Neural progenitor cell (in vitro differentiated cells): ENCODE measurements at places on chromosomes 4 and X. TPM values are rescaled to one million over a fixed set of nuclear protein-coding genes. Genes with fewer than 3 reads are reported as not detected.

GRCh38 chr4:75683482-75684155 lies 10.4 kb upstream of the G3BP2 start:
- DNase-seq = no peak

DNA sequence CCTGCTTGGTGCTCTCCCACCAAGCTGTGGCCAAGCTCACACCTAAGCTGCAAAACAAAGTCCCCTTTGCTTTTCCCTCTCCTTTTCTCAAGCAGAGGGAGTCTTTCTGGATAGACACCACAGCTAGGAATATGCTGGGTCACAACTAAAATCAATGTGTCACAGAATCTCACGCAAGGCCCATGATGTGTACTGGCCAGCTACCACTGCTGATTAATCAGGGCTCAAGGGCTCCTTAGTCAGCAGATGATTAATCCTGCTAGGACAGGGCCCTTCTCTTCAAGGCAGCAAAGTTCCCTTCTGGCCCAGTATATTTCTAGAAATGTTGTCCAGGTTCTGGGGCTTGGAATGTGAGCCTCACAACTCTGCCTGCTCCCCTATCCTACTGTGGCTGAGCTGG lies 32.0 kb upstream of the TENT5D start:
- no peak for DNase-seq

DNA sequence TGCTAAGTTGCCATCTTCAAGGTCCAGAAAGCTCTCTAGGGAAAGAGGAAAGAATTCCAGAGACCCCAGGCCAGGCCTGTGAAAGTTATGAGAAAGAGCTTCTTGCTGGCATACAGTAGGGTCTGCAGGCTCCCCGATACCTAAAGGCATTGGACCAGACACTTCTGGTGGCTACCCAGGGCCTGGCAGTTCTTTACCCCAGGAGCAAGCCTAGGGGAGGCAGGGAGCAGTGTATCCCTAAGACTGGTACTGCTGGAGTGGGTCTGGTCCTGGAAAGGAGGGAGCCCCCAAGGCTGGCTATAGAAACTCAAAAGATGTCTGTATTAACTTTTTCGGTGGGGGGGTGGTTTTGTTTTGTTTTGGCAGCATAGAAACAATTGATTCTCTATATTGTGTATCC lies 19.8 kb upstream of the FAM193A start:
- no peak for DNase-seq

- DNase-seq = no peak
Observed at GRCh38 chr4:6620296-6620695, 20.2 kb upstream of the MRFAP1 start.

GRCh38 chrX:136899221-136899620 lies 18.7 kb upstream of the RBMX start:
- DNase-seq = no peak

DNA sequence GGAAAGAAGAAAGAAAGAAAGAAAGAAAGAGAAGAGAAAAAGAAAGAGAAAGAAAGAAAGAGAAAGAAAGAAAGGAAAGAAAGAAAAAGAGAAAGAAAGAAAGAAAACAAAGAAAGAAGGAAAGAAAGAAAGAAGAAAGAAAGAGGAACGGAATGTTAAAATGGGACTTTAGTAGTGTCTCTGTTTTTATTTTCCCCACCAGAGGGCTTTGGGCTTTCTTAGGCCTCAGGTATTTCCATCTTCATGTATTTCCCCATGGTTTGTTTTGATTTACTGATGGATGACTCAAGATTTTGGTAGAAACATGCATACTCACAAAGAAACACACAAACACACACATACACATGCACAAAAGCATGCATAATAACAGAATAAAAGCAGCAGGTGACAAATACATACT lies 181.2 kb downstream of the AFF2 start:
- DNase-seq = no peak

DNA sequence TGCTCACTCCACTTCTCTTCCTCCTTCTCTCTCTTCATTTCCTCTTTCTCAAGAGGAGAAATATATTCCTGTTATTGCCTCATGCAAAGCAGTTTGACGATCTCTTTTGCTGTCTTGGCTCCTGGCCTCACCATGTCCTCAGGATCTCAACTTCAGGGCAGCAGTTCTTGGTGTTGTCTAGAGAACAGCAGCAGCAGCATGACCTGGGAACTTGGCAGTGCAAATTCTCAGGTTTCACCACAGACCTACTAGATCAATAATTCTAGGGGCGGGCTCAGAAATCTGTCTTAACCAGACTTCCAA lies 193.4 kb upstream of the EDNRA start:
- no peak for DNase-seq

GRCh38 chrX:45472968-45473367 lies 272.3 kb upstream of the DIPK2B start:
- DNase-seq = no peak

- DNase-seq = no peak
Observed at GRCh38 chr4:84887824-84888223, 78.7 kb downstream of the WDFY3 start.

- peak; percentile 21 for DNase-seq
Observed at GRCh38 chrX:128800138-128800537, 723.2 kb downstream of the SMARCA1 start.

DNA sequence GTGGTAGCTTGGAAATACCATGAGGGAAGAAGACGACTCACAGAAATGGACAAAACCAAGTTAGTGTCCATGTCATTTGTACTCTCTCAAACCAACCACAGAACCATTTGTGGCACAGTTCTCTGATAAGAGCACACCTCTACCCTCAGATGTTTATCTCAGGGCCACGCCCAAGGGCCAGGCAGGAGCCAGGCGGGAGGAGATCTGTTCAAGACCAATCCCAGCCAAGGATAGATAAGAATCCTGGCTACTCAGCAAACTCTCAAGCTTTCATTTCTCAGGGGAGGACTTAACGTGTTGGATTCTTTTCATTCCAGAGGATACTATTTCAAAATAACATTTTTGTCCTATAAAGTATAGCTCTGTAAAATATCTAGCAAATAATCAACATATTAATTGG lies 95.0 kb downstream of the NYX start:
- no peak for DNase-seq

DNA sequence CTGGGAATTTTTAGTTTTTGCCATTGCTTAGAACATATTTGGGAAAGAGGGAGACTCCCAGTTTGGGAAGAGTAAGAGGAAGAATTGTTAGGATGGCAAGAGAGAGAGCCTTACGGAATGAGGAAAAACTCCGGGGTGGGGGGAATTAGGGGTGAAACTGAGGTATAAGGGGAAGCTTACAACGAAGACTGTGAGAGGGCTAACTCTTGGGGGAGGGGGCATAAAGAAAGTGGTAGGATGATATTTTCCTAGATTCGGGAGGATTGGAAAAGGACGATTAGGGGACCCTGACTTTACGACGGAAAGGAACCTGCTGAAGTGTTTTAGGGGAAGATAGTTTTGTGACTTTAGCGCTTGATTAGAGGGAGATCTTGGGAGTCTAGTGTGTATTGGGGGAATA lies 86.2 kb upstream of the HPRT1 start:
- no peak for DNase-seq

The RNF113A gene
- total RNA-seq = 10.9 and 11.3 TPM in 2 replicates

The CASP3 gene
- total RNA-seq = 46.1 and 69.8 TPM in 2 replicates

The CFP gene
- total RNA-seq = 0.06 and 0.40 TPM in 2 replicates

The AP1S2 gene
- total RNA-seq = 406 and 873 TPM in 2 replicates
